ENCODE measurements at places on chromosomes 3 and 15.

GRCh38 chr3:89740881-89741177, 633.4 kb downstream of the EPHA3 start:
- DNase-seq = no peak

GRCh38 chr15:67307156-67307555, 52.6 kb downstream of the IQCH start:
- no peak for DNase-seq

DNA sequence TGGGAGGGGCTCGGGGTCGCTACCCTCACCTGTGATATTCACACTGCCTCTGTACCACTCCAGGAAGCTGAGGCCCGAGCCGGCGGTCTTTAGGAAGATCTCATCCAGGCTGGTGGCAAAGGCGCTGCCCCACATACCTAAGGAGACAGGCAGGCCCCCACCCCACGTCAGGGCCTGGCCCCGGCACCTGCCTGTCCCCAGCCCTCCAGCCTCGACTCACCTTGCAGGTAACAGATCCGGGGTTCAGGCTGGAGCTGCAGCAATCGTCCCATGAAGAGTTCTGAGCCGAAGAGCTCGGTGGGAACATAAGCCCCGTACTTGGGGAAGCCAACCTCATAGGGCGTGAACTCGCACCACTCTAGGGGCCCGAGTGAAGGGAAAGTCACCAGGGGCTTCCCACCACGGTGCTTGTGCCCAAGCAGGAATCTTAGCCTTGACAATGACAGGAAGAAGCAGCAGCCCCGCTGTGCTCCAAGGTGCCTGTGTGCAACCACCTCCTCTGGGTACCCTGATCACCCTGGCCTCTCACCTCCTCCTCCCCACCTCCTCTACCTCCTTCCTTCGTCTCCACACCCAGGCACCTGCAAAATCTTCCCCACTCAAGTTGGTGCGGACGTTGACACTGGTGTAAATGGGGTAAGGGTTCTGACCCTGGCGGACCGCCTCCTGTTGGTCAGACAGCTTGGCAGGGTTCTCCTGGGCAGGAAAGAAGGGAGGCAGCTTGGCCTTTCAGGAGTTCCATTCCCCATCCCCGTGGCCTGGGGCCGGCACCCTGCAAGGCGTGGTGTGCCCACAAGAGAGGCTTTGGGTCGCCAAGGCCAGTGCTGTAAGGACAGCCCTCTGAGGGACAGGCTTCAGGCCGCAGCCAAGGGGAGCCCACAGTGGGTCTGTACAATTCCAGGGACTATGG, 10.6 kb downstream of the PLA2G4F start:
- no peak for DNase-seq

- DNase-seq = peak; percentile 55
These were observed 1.4 kb downstream of the LMOD3 start for GRCh38 chr3:69120879-69121464.

GRCh38 chr3:33067484-33067883, 29.5 kb downstream of the GLB1 start:
- no peak for DNase-seq

DNA sequence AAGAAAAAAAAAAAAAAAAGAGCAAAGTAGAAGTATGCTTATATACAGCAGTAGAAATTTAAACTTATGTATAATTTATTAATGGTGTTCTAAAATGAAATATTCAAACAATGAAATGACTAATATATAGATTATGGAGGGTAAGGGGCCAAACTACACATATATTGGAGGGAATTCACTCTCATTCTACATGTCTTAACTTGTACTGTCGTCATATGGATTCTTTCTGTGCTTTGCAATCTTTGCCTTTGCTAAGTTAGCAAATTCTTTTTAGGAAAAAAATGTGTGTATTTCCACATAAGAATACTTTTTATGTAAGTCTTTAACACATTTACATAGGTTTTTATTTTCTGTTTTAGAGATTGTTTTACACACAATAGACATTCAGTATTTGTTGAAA, 118.9 kb upstream of the MBNL1 start:
- DNase-seq = no peak

DNA sequence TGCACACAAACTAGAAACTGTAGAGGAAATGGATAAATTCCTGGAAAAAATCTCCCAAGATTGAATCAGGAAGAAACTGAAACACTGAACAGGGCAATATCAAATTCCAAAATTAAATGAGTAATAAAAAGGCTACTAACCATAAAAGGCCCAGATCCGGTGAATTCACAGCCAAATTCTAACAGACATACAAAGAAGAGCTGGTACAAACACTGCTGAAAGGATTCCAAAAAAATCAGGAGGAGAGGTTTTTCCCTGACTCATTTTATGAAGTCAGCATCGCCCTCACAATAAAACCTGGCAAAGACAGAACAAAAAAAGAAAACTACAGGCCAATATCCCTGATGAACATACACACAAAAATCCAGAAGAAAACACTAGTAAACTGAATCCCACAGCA, 462.4 kb upstream of the THBS1 start:
- DNase-seq = no peak

- peak; percentile 60 for DNase-seq
These were observed 17.2 kb downstream of the MYL3 start for GRCh38 chr3:46845860-46846623.

DNA sequence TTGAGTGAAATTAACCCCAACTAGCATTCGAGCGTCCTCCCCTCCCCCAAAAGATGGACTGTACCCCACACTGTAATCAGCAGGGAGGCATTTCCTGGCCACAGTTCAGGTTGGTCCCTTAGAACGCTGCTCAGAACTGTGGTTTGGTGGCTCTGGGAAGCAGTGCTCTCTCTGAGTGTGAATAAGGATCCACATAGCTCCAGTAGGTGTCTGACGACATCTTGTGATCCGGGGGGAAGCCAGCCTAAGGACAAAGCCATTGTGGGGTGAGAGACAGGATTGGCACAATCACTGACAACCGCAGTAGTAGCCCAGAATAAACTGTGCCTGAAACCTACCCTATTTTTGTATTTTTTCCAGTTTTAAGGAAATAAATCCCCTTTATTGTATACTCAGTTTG, 125.3 kb downstream of the IGF1R start:
- DNase-seq = no peak

DNA sequence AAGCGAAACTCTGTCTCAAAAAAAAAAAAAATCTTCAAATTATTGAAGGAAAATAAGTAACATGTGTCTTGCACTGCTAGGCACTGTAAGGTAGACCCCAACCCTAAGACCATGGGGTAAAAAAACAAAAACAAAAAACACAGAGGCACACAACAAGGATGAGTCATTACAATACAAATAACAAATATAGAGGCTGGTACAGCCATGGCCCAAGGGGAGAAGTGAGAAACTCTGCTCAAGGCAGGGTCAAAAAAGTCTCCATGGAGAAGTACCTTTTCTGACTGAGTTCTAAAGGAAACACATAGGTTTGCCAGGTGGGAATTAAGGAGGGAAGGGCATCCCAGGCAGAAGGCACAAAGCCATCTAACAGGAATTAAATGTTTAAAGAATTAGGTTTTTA, 54.5 kb downstream of the TOP2B start:
- no peak for DNase-seq

DNA sequence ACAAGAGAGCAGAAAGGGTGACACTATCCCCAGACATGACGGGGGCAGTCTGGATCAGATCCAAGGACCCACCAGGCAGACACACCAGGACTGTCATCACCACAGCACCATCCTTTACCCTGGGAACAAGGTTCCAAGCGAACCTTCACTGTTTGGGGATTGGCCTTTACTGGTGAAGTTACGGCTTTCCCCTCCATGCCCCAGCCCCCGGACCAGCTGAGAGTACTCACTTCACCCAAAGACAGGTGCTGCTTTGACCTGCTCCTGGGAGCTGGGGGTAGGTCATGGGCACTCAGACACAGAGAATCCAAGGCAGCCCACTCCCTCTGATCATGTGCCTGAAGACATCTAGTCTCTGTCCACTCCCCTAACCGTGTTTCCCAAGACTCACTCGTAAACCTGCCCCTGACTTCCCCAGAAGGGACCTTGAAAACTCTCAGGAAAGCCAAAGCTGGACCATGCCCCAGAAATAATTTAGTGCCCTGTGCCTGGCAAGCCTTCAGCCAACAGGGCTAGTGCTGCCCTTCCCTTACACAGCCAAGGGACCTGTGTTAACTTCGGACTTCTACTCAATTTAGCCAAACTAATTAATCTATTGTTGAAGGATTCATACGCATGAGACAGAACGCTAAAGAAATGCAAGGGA, 2.8 kb downstream of the RRP9 start:
- no peak for DNase-seq

DNA sequence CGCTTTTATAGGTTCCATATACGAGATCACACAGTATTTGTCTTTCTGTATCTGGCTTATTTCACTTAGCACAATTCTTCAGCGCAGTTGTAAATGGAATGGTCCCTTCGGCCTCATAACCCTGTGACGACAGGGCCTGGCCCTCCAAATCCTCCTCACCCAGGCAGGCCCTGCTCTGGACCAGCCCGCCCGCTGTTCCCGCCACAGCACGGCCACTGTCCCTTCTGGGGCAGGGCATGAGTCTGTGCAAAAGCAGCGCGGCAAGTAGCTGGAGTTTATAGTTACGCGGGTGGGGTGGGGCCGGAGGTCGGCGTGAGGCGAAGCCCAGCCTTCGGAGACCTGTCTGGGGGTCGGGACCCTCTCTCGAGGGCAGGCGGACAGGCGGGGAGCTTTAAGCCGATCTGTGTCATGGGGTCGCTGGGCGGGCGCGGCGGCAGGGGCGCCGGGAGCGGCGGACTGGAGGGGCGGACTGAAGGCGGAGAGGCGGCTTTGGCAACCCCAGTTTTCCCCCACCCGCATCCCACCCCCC, 543 bp downstream of the ARPIN start:
- no peak for DNase-seq

DNA sequence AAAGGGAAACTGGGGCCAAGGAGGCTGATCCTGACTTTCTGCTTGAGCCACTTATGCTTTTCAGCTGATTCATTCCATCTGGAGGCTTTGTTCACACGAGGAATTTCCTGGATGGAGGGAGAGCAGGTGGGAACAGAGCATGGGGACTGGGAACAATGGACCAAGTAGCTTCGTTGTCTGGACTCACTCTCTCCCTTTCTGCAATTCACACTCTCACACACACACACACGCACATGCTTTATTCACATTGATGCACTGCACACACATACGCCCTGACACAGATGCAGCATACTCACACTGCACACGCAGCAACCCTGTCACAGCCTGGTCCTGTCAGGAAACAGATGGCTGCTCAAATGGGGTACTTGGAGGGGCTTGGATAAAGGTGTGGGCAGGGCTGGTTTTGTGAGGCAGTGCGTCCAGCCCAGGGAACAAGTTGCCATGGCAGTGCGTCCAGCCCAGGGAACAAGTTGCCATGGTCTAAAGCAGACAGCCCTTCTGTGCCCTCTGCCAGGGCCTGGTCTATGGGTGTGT, 19.8 kb upstream of the CHCHD6 start:
- no peak for DNase-seq

DNA sequence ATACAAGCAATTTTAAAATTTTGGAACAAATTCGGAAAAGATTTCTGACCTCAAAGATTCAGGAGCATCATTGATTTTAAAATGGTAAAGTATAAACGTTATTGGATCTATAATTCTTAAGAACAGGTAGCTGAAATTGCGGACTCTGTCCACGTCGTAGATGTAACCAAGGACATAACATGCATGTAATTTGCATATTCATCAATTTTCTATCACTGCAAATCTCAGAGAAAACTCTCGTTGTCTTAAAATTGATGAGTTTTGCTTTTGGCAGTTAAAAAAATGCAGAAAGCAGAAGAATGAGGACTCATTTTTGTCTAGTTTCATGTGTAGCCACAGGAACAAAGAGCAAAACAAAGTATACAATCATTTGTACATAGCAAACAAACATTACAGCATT, 1094.4 kb downstream of the SI start:
- no peak for DNase-seq

DNA sequence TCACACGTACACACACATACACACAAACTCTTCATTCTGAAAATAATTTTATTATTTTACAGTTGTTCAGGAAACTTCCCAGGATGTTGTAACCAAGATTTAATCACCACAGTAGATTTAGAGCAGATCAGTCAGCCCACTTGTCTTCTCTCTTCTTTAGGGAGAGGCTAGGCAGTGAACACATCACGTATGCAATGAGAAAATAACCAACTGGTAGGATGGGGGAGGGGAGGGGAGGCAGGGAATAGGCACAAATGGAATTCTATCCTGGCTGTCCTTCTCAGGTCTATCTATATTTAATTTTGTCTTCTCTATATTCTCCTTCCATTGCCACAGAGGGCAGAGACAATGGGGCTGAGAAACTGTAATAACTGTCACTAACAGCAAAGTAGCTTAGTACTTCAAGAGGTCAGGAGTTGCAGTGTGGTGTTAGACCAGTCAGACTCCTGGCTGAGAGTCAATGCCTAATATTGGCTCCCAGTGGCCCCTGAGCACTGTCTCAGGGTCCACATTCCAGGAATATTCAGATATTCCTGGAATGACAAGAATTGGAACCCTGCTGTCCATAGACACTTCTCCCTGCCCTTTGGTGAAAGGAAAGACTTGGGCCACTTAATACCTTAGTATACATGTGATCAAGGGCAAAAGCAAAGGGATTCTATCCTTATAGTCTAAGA, 2.6 kb upstream of the HCLS1 start:
- no peak for DNase-seq

- no peak for DNase-seq
These were observed 390.4 kb downstream of the ZBTB20 start for GRCh38 chr3:114756506-114757279.

GRCh38 chr3:100105501-100105900, 8.8 kb downstream of the FILIP1L start:
- DNase-seq = no peak

- DNase-seq = no peak
These were observed 190.1 kb downstream of the ZIC4 start for GRCh38 chr3:147216143-147216673.

- no peak for DNase-seq
These were observed 42.2 kb downstream of the ARHGEF3 start for GRCh38 chr3:56759532-56759931.

- DNase-seq = no peak
These were observed 55.9 kb upstream of the PHLDB2 start for GRCh38 chr3:111803123-111803593.

DNA sequence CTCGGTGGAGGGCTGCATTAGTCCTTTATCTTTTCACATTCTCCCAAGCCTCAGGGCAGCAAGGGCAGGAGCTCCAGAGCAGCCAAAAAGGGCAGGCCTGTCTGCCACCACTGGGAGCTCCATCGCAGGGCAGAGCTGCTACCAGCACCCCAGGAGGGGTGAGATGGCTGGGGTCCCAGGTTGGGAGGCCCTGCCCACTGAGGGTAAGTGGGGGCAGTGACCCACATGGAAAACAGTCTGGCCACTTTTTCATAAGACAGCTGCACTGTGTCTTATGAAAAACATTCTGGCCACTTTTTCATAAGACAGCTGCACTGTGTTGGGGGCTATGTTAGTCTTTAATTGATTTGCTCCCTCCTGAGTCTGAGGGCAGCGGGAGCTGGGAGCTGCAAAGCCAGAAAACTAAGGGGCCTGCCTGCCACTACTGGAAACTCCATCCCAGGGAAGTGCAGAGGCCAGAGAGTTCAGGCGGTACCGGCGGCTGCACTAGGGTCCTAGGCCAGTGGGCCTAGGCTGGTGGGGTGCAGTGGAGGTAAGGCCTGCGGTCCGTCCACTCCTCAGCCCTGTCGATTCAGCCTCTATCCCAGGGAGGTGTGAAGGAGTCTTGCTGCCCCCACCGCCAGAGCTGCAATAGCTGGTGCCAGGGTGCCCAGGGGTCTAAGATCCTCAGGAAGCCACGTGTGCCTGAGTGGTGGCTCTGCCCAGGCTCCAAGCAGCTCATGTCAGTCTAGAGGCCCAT, 45.4 kb downstream of the TMCO5A start:
- no peak for DNase-seq

Measured in effector memory CD4-positive, alpha-beta T cell (primary cell).